Stimulated activated CD8-positive, alpha-beta memory T cell treated with anti-CD3 and anti-CD28 coated beads, Interleukin-7, amount 100 ng/mL, for 1 hour (primary cell): ENCODE measurements at places on chromosomes 11 and 22.

- DNase-seq = no peak
Observed at GRCh38 chr11:32029721-32030120, 61.2 kb upstream of the RCN1 start.

DNA sequence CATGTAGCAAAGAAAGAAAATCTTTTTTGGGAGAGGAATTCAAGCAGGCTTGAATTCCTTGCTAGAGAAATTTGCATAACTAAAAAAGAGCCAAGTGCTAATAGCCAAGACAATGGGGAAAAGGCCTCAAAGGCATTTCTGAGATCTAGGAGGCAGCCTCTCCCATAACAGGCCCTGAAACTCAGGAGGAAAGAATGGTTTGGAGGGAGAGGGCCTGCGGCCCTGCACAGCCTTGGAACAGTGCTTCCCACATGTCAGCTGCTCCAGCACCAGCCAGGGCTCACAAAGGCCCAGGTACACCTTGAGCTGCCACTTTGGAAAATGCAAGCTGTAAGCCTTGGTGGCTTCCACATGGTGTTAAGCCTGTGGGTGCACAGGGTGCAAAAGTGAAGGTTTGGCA, 55.5 kb upstream of the TSPAN18 start:
- no peak for DNase-seq

- DNase-seq = no peak
Observed at GRCh38 chr22:38863531-38864131, 8.4 kb downstream of the CBX6 start.

DNA sequence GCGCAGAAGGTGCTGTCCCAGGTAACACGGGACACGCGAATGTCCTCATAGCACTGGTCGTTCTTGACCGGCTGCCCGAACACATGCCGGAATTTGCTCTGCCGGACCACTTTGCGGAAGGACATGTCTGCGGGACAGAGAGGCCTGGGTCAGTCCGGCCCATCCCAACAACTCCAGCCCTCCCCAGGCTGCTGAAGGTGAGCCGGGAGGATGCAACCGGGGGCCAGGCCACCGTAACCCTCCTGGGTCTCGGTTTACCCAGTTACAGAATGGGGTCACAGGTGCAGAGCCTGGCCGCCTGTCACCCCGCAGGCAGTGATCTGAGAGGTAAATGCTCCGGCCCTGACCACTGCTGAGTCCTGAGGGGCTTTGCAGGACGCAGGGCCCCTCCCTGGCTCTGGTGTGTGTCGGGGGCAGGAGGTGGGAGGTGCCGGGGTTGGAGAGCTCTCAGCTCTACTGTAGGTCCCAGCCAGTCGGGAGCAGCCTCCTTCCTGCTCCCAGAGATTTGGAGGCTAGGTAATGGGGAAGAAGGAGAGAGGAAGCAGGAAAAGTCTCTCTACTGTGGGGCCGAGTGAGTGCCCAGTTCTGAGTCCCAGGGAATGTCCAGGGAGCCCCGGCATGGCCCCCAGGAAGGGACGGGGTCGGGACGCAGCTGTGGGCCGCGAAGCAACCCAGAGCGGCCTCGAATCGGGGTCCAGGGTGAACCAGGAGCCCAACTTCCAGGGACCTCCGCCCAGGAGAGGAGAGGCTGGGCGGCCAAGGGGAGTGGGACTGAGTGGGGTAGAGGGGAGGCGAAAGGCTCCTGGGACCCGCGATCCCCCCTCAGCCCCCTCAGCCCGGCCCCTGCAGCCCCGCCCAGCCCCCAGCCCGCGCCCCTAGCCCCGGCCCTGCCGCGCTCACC, 522 bp downstream of the CORO1B start:
- DNase-seq = no peak

GRCh38 chr11:73978576-73979086, 4.0 kb downstream of the UCP2 start:
- DNase-seq = no peak

- no peak for DNase-seq
Observed at GRCh38 chr11:35558513-35558912, 33.1 kb upstream of the PAMR1 start.

DNA sequence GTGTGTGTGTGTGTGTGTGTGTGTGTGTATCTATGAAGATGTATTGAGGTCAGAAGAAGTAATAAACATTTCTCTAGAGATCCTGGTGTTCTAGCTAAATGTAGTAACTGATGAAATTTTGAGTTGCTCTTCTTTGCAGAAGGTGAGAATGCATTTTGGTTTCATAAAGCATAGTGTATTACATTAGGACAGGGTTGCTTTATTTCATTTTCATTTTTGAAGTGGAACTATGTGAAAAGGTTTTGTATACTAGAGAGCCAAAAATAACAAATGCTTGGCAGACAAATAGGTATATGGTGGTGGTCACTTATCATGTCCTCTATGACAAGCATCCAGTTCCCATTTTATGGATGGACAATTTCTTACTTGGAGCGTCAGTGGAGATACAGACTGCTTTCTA, 99.0 kb downstream of the CASP12 start:
- no peak for DNase-seq

- no peak for DNase-seq
Observed at GRCh38 chr22:35039625-35040024, 26.3 kb upstream of the ISX start.
